Right forelimb (tissue), 1 donor: ENCODE measurements at places on chromosomes 16 and 17.

GRCh38 chr17:67020293-67020766 is 24.0 kb upstream of the CACNG1 start:
- no peak for DNase-seq

- DNase-seq = no peak
Measured at GRCh38 chr17:67412032-67412431, 35.0 kb downstream of the PITPNC1 start.

DNA sequence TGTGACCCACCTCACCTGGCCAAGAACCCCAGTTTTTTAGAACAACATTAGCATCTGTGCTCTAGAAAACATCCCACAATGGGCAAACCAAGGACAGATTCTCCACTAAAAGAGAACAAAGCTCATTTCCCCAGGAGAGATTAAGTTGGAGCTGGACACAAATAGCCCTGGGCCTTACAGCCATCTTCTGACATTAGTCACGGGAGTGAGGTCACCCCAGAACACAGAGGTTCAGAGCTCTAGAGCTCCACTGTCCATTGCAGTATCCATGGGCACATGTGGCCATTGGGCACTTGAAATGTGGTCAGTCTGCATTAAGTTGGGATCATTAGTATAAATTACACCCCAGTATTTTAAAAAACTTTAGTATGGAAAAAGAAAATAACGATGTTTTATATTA is 47.6 kb upstream of the RBBP6 start:
- DNase-seq = no peak

GRCh38 chr17:47949946-47950345 is 7.7 kb downstream of the PRR15L start:
- no peak for DNase-seq

- no peak for DNase-seq
Measured at GRCh38 chr16:25034911-25035310, 19.7 kb upstream of the ARHGAP17 start.
